ENCODE measurements at places on chromosomes 5 and 9.

DNA sequence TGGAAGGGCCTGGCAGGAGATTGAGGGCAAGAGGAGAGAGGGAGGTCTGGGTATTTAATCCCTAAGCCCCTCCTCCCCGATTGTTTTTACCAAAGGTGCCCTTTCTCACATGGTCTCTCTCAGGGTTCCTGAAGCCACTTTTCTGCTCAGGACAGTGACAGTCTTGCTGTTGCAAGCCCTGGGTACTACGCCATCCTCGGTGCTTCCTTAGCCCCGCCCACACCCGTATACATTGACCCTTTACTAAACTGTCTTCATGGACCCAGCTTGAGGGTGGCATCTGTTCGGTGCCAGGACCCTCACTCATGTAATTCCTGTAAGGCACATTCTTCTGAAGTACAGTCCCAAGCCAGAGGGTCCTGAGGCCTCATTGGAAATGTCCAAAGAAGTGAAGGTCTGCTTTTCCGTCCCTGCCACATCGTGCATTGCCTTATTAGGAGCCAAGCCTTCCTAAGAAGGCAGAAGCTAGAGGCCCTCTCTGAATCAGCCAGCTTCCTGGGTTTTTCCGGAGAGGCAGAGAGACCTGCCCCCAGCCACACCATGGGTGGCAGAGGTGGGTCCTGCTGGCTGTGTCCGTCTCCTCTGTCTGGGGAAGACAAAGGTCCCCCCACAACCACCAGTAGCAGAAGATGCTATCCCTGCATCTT is 1.9 kb upstream of the SH3PXD2B start:
- DNase-seq = no peak

GRCh38 chr9:126915281-126915816 is 767 bp downstream of the RALGPS1 start:
- DNase-seq = no peak

DNA sequence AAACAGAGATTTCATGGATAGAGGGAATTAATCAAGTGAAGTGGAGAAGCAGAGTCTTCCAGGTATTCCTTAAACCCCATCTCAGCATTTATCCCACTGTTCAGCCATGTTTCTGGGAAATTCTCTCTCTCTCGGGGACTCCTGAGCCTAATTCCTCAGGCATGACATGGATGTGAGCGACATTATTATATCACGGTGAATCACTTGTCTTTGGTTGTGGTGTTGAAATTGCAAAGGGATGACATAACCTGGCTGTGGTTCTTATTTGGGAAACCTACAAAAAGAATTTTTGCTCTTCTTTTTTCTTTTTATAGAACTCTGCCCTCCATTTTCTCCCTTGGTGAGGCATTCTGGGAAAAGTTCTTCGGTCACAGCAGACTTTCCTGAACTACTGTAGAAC is 457.9 kb upstream of the PTGER4 start:
- DNase-seq = peak; percentile 87

- DNase-seq = no peak
These were observed 53.2 kb downstream of the SPIN1 start for GRCh38 chr9:88441301-88442007.

DNA sequence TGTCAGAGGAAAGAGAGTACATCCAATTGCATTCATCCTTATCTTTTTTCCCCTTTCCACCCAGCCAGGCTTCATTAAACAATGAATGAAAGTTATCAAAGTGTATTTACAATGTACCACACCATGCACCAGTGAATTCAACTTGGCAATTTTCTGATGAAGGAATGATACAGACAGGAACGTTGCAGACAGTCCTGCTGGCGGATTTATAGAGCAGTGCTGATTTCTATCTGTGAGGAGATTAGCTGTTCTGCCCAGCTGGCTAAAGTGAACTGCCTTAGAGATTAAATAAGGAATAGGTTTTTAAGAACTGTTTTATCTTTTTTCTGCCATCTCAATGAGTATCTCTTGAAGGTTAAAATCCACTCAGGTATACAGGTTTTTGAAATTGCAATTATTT is 403.9 kb downstream of the CDH18 start:
- DNase-seq = no peak
